M059J (cell line): ENCODE measurements at places on chromosomes 7 and 10. TPM values are rescaled to one million over a fixed set of nuclear protein-coding genes. Genes with fewer than 3 reads are reported as not detected.

RBAK gene
- total RNA-seq = 6.9 and 7.9 TPM in 2 replicates

GRCh38 chr10:111579473-111579872 is 502.6 kb downstream of the ADRA2A start:
- DNase-seq = no peak

ABCA13 gene
- 0.07 TPM in 1 of 2 replicates, not detected in the other for total RNA-seq

GRCh38 chr10:130230611-130231010 is 94.4 kb downstream of the GLRX3 start:
- no peak for DNase-seq

- no peak for DNase-seq
These were observed 103.0 kb downstream of the ADAM22 start for GRCh38 chr7:88037050-88037449.

DNA sequence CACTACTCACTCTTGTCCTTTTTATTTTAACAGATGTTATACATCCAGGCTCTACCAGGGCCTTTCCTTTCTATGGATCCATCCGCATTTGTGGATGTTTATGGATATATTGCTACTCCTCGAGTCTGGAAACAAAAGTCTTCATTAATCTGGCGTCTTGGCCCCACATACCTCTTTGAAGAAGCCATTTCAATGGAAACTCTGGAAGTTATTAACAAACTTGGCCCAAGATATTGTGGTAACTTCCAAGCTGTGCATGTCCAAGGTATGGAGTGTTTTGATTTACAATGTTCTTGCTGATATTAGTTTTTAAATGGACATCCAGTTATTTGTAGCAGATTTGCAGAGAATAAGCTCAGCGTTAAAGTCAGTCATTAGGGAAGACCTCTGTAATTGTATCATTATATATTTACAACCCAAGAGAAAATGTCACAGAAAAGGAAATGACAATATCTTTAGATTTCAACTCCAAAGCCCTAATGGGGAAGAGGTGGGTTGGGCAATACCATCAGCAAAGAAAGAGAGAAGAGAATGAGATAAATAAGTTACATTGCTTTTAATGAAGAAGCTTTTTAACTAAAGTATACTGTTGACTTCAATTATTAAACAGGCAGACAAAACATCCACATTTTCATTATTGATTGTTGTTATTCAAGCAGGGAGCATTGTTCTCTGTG is 102.1 kb downstream of the WDFY4 start:
- DNase-seq = no peak

INA gene
- total RNA-seq = not detected in 2 replicates

GIMAP2 gene
- total RNA-seq = 5.6 and 6.3 TPM in 2 replicates

DNA sequence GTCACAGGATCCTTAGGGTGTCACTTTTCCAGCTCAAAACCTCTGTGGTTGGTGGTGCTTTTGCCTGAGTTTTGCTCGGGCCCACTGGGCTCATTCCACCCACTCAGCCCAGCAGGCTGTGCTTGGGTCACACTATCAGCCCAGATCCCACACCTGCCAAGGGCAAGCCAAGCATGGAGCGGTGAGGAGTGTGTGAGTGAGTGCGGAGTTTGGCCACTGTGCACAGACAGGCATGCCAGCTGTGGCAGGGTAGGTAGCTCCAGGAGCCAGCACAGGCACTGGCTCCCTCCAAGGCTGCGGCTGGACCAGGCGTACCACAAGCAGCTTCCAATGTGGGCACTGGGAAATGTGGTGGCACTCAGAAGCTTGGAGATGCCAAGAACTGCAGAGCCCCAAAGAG is 43.9 kb upstream of the TECTB start:
- no peak for DNase-seq

GRCh38 chr10:104617831-104618230 is 23.3 kb upstream of the SORCS3 start:
- peak; percentile 62 for DNase-seq

GRCh38 chr7:110522061-110522760 is 568.7 kb upstream of the LRRN3 start:
- DNase-seq = no peak

MYL7 gene
- not detected in 2 replicates for total RNA-seq

LBX1 gene
- not detected in 2 replicates for total RNA-seq

DNA sequence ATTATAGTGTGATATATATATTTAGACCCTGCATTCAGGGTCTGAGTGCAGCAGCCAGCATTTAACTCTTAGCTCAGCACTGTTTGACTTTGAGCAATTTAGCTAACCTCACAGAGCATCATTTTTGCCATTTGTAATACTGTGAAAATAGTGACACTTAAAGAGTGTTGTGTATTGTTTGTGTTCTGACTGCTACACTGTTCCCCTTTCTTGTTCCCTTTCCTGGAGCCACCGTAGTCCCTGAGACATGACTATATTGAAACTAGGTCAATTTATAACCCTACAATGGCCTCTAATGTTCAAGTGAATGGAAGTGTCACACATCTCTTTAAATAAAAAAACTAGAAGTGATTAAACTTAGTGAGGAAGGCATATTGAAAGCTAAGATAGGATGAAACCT is 20.3 kb upstream of the CD36 start:
- DNase-seq = no peak

DNA sequence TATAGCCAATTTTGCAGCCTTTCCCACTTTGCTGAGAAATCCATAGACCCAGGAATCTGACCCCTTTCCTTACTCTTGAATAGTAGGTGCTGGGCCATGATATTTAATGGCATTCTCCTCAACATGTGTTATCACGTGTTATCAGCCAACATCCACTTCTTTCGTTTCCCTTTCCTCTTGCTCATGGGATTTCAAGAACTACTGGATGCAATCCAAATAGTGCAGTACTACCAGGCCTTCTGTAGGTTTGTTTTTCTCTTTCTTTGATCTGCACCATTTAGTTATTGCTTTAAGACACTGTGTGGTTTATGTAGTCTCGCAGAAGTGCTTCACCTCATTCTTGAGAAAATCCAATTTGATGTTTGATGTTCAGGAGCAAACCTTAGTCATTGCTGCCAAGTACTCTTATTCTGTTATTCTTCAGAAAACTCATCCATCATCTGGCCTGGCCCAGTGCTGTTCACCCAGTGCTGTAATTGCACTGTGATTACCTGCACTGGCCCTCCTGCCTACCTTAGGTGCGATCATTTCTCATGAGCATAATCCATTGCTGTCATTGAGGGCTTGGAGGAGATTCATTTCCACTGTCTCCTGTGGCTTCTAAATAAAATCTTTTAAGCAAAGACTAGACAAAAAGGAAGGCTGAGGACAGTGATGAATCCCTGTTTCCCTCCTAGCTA is 315.3 kb downstream of the BMPER start:
- no peak for DNase-seq

DKK1 gene
- 355 and 363 TPM in 2 replicates for total RNA-seq

VIPR2 gene
- not detected in 2 replicates for total RNA-seq

LRRC4 gene
- total RNA-seq = 0.39 TPM in 1 of 2 replicates, not detected in the other

MLXIPL gene
- 0.07 and 0.71 TPM in 2 replicates for total RNA-seq

DNA sequence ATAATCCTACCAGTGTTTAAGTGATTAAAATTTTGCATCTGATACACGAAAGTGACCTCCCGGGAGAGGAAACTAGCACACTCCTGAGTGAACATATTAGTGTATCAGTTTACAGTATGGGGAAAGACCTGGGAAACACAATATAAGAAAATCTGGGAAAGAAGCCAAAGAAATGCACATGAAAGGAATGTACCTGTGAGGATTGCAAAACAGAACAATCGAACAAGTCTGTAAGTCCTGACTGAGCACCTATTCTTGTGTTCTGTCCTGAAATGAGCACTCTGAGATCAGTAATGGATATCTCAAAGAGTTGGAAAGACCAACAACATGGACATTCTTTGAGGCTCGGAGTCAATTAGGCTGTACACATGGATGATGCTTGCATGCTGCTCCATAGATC is 554.7 kb downstream of the SORCS3 start:
- DNase-seq = no peak

DNA sequence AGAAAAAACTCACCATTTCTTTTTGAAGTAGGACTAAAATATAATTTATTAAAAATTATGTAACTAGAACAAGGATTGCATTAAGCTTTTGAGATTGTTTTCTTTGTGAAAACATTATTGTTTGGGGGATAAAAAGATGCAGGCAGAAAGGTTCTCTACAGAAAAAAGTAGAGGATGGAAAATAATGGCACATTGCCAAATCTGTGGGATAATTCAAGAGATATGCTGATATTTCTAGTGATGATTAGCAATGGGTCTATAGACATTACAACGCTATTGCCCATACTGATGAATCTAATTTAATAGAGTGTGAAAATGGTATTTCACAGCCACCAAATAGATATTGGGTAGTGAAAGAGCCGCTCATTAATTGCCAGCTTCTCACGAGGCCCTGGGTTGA is 204.3 kb downstream of the RAPGEF5 start:
- no peak for DNase-seq

DNA sequence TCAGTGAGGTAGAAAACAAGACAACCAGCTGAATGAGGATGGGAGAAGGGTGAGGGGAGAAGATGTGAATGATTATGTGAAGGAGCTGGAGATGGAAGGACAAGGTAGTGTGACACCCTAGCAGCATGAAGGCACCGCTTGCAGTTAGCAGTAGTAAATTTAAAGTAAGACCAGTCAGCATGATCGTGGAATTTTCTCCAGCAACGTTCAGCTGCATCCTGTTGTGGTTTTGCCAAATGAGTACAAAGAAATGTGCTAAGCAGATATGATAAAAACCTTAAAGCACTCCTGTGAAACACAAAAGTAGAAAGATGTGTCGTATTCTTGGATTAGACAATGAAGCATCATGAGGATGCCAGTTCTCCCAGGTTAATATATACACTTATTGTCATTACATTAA is 34.1 kb upstream of the IFRD1 start:
- peak; percentile 50 for DNase-seq
